ENCODE measurements at places on chromosomes 1 and 21.

GRCh38 chr1:53728702-53729455 is 10.1 kb downstream of the GLIS1 start:
- no peak for DNase-seq

DNA sequence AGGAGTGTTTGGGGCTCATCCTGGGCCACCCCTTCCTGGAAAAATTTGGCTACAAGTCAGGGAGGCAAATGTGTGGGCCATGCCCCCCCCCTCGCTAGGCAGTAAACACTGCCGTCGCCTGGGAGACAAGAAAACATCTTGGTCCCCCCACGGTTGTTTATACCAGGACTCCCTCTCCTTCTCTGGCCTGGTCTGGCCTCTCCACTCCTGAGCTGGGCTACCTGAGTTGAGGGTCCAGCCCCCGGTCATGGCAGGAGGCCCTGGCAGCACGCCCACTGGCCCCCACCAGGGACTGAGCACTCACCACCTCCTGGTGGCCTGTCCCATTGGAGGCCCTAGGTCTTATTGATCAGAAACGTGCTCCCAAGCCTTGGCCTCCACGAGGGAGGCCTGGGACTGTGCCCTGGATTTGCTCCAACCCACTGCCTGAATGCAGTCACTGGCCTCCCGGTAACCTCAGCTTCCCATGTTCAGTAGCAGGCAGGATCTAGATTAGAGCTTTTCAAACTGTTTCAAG is 15.8 kb downstream of the KCNQ4 start:
- DNase-seq = no peak

DNA sequence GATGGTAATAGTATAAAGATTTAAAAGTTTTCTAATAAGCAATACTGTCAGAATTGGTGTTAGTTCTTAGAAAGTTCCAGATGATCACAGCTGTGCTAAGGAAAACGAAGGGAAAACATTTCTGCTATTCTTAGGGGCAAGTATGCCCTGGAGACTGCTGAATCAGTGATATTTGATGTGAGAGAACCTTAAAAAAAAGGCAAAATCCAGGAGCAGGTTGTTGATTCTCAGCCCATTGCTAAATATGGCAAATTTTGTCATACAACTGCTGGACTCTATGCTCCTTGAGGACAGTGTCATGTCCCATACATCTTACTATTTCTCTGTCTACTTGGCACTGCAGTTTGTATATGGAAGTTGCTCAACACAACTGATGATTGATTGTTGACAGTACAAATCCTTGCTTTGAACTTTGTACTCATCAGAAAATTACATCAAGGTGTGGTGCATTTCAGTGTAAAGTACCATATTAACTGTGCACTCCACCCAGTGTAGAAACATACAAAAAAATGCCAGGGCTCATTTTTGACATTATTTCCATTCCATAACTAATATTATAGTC is 10.9 kb downstream of the CRCT1 start:
- no peak for DNase-seq

DNA sequence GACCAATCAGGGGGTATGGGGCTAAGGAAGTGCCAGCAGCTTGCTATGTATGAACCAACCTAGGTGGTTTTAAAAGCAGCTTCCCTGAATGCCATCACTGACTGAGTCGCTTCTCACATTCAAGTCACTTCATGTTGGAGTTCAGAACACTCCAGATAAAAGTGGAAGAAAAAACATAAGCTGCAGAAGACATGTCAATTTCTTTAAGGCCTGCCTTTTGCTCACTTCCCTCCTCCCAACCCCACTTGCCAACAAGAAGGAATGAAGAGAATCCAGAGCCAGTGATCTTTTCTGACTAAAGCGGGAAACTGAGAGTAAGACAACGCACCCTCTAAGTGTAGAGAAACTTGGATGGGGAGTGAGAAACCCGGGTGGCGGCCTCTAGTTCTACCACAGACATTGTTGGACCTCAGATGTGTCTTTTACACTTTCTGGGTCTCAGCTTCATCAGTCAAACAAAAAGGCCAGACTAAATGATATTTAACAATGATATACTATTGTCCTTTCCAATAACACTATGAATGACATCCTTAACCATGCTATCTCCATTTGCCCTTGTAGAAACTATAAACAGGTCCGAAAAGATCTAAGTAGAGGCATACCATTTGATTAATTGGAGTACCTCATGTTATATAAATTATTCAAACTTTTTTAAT is 54.1 kb downstream of the LUZP1 start:
- no peak for DNase-seq

DNA sequence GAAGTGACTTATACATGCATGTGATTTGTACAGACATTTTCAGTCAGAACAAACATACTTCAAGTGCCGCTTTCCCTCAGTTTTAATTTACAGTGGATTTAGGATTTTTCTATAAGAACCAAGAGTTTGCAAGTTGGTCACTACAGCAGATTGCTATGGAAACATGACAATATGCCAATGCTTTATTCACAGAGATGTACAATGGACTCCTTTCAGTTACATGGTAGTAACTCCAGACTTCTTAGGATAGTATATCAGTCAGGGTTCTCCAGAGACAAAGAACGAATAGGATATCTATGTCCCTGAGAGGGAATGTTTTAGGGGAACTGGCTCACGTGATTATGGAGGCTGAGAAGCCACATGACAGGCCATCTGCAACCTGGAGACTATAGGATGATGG is 27.4 kb downstream of the IFI44 start:
- no peak for DNase-seq

DNA sequence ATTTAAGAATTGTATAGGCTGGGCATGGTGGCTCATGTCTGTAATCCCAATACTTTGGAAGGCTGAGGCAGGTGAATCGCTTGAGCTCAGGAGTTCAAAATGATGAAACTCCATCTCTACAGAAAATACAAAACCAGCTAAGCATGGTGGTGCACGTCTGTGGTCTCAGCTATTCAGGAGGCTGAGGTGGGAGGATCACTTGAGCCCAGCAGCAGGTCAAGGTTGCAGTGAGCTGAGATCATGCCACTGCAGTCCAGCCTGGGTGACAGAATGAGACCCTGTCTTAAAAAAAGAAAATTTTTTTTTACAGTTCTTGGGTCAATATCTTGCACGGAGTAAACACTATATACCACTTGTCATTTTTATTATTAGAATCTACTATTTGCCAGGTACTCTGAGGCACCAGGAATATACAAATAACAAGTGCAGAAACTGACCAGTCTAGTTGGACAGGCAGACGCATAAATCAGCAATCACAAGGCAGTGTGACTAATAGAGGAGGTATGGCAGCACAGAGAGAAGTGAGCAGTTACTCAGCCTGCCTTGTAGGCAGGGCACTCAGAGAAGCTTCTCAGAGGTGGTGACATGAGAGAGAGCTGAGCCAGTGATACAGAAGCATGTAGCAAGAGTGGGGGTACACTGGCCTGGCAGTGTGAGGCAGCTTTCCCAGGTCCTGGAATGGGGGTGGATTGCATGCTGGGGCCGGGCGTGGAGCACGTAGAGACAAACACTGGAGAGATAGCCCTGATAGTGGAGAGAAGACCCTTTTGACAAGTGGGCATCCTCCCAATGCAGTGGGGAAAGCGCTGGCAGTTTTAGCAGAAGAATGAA is 8.0 kb downstream of the PHLDA3 start:
- DNase-seq = no peak

DNA sequence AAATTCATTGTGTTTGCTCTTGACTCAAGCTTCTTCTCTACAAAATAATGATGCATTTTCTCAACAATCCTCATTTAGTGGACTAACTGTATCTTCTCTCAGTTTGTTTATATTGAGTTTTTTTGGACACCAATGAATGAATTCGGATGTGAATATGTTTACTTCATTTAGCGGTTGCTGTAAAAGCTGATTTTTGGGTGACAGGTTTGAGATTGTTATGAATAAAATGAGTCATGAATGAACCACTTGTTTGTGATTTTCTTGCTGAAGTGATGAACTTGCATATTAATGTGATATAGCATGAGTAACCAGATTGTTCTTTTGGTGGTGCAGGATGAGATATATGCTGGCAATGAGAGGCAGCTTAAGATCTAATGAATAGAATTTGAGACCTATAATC is 3.1 kb downstream of the DNM3 start:
- no peak for DNase-seq

GRCh38 chr21:38777531-38777930 is 28.2 kb upstream of the ETS2 start:
- no peak for DNase-seq

DNA sequence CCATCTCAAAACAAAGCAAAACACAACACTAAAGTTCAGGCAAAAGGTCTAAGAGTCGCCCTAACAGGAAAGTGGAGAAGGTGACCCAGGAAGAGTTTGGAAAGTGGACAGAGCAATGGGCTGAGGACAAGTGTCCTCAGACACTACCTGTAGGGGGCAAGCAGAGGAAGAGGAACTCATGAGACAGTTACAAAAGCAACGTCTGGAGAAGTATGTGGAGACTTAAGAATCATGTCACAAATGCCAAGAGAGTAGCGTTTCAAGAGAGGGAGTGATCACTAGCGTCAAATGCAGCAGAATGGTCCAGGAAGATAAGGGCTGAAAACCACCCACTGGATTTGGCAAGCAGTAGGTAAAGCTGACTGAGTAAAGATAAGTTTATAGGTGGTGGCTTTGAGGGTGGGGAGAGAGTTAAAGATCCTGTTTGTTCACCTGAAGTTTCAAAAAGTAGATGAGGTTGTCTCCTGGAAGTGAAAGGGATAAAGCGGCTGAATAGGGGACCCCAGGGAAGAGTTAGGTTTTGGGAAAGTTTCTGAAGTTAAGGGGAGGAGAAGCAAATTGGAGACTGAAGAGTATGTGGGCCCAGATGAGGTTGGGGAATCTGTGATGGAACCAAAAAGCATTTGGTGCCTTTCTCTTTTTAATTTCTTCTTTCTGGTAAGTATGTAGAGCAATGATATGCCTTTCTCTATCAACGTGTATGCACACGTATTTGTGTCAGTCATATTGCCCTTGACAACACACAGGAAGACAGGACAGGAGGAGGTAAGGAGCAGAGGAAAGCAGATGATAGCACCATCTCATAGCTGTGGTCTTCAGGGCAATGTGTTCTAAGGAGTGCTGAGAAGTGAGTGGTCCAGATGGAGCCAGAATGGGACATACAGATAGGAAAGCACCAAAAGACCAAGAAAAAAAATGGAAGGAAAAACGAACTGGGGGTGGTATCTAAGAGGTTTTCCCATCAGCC is 3.1 kb downstream of the BSDC1 start:
- no peak for DNase-seq

Measured in activated CD4-positive, alpha-beta T cell treated with anti-CD3 and anti-CD28 coated beads, Interleukin-2, amount 10 ng/mL, durations not matched to agents 24 days and 14 days (primary cell).